ENCODE measurements at places on chromosomes 5 and 9.

GRCh38 chr5:164097749-164098148 lies 592.3 kb downstream of the MAT2B start:
- DNase-seq, result no peak

GRCh38 chr5:168874713-168875380 lies 295.7 kb upstream of the PANK3 start:
- DNase-seq, result no peak

DNA sequence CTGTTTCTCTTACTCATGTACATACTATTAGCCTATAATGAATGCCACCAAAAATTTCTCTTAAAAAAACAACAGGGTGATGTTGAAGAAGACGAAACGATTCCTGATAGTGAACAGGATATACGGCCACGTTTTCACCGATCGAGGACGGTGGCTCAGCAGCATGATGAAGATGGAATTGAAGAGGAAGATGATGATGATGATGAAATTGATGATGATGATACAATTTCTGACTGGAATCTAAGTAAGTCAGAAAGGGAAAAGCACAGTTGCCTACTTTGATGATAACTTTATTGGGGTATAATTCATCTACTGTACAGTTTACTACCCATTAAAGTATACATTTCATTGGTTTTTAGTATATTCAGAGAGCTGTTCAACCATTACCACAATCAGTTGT lies 66.5 kb downstream of the TNPO1 start:
- DNase-seq, result no peak

DNA sequence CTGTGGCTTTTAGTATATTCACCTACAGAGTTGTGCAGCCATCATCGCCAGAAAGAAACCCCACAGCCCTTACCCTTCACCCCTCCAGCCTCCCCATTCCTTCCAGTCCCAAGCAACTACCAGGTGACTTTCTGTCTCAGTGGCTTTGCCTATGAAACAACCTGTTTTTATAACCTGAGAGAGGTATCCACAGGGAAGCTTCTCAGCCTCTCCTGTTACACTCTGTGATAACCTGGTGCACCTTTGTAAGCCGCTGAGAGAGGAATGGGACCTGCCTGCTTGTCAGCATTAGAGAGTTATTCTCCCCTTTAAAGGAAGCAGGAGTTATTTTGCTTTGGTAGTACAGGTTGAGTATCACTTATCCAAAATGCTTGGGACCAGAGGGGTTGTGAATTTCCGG lies 93.6 kb downstream of the TRIO start:
- DNase-seq, result no peak

- DNase-seq, result no peak
Observed at GRCh38 chr9:75181750-75182149, 93.4 kb downstream of the OSTF1 start.

DNA sequence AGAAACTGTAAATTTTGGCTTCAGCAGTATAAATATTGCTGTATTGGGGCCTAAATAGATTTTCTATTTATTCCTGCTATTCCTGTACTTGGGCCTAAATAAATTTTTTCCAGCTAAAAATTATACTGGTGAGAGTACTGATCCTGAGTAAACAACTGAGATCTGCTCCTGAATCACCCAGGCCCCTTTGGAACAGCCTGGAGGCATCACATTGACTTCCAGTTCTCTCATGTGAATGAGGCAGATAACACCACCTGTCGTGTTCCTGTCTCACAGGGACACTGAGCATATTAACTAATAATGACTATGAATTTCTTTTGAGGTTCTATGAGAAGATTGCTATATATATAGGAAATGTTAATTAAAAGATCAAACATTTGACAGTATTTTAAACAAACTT lies 119.5 kb upstream of the PLCXD3 start:
- no peak for DNase-seq

DNA sequence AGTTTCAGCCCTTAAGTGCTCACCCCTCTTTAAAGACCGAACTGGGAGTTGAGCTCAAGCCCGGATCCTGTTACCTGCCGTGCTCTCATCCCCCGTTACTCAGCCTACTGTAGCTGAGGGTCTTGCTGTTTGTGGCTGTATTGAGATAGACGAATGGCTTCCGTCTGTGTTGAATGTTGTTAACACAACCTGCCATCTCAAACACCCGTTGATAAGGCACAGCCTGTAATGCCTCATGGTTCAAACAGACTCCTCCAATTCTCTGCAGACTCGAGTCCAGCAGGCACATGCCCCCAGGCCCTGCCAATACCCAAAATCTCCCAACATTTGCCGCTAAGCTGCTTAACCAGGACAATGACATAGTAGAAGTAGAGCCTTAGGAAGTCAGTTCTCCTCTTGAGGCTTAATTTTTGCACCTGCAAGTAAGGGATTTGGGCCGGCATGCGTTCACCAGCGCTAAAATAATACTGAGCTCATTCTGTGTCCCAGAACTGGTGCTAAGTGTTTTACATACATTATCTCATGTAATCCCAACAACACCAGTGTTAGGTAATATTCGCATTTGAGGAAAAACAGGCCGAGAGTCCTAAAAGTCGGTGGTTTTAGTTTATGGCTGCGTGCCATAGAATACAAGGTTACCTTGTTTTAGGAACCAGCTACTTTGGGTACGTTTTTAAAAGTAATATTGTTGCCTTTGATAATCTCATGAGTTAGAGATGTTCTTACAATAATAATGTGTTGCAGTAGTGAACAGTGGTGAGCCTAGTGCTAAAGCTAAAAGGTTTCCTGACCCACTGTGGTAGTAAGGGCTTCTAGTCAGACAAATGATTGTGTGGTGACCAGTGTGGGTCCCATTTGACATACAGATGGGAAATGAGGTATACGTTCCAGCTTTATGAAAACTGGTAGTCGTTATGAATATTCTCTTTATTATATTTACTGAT lies 1.5 kb upstream of the RFX3 start:
- no peak for DNase-seq
